ENCODE measurements at places on chromosomes 3 and 15. TPM values are rescaled to one million over a fixed set of nuclear protein-coding genes. Genes with fewer than 3 reads are reported as not detected.

GRCh38 chr3:99625237-99625622, 13.2 kb upstream of the COL8A1 start:
- DNase-seq: no peak

GRCh38 chr15:26665957-26666791, 106.7 kb downstream of the GABRB3 start:
- DNase-seq: no peak

USP50 gene
- not detected for total RNA-seq

TRH gene
- total RNA-seq: not detected

SH3GL3 gene
- total RNA-seq: not detected

GOLGA6B gene
- not detected for total RNA-seq

Measured in esophagus muscularis mucosa (tissue), 4 donors.